Endothelial cell (in vitro differentiated cells): ENCODE measurements at places on chromosomes 5 and 9. TPM values are rescaled to one million over a fixed set of nuclear protein-coding genes. Genes with fewer than 3 reads are reported as not detected.
A peak's percentile ranks its signal among the peaks of the same experiment; 100 is the strongest.

GRCh38 chr5:83441747-83442146 lies 29.8 kb upstream of the VCAN start:
- no peak for DNase-seq

ZDHHC21 gene
- 16.5 TPM for total RNA-seq

DNA sequence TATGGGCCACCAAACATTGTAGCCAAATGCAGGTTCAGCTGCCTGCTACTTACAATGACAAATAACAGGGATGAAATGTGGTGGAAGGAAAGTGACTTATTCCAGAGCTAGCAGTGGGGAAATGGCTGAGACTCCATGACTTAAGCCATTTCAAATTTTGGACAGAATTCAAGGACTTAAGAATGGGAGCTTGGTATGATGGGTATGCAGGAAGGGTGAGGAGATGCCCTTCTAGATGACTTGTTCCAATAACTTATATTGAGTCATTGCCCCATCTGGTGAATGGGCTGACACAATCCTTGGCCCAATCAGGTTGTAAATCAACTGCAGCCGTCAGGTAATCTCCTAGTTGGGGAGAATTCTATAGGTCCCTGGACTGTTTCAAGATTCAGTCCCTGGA lies 230.7 kb upstream of the SGCD start:
- no peak for DNase-seq

- no peak for DNase-seq
These were observed 188.9 kb downstream of the SGCD start for GRCh38 chr5:156515803-156516360.

DNA sequence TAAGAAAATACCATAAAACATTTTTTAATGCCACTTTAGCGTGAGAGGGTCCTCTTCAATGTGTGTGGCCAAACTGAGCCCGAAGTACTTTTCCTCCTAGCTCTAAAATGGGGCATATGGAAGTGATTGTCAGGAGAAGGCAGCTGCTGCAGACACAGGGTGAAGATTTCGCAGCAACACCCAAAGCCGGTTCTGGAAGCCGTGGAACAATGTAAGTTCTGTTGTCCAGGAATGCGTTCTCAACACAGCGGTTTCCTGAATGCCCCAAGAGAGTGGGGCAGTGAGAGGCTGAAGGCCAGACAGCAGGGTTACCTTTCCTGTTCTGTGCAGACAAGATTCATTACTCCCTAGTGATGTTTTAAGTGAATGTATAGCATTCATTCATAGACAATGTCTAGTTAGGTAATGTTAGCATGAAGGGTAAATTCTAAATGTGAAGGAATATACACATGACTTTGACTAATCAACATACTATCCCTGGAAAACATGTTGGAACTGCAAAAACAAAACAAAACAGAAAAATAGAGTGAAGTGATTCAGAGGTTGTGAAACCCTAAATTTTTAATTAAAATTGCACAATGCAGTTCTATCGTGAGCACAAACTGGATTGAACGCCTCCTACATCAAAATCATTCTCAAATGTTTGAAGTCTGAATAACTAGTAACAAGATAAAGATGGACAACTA lies 197.0 kb upstream of the SEMA6A start:
- DNase-seq = peak; percentile 8

DNA sequence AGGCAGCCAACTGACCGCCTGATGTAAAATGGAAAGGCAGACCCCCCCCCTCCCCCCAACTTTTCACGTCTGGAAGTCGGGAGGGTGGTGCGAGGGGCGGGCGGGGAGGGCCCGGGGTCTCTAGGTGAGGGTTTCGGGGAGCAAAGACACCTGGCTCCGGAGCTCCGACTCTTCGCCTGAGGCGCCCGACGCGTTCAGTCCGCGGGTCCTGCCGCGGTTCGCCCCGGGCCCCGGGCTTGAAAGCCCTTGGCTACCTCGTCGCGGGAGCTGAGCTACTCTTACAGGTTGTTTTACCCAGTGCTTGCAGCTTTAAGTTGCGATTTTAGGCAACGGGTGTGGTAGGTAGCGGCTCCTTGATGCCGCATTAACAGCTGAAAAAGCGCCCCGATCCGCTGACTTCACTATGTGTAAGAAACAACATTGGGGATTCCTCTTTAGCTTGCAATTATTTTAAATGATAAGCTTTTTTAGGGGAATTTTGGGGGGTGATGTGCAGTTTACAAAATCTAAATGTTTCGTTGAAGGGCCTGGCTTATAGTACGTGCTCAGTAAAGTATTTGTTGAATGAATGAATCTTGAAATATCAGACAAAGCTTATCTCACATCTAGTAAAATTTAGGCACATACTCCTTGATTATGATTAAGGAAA lies 722 bp downstream of the CDC42SE2 start:
- peak; percentile 49 for DNase-seq

GRCh38 chr9:37105234-37105633 lies 15.1 kb upstream of the ZCCHC7 start:
- no peak for DNase-seq

GRCh38 chr5:168334280-168334679 lies 42.8 kb downstream of the WWC1 start:
- no peak for DNase-seq

DNA sequence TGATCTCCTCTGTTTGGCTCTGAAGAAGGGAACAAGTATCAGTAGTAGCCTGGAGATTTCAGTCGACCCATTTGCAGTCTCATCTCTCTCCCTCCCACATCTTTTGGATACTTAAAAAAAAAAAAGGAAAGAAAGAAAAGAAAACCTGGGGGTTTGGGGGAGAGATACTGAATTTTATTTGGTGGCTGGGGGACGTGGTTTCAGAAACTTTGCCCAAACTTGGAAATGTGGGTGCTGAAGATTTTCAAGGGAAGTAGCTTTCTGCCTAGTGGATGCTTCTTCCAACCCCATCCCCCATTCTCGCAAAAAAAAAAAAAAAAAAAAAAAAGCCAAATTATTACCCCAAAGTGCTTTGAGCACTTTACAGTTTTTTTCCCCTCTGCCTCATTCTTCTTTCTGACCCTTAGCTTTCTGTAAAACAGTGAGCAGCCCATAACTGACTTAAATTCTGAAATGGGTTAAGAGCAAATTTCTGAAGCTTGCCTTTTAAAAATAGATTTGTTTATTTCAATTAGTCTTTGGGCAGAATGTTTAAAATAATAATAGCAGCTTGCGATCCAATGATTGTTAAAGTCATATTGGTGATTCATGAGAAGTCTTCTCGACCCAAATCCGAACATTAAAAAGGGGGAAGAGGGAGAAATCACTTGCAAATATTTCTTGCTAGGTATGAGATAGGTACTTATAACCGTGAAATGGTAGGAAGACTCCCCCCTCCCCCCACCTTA lies 894 bp downstream of the FST start:
- no peak for DNase-seq

MLANA gene
- not detected for total RNA-seq

PITX1 gene
- 0.87 TPM for total RNA-seq

PPP3R2 gene
- total RNA-seq = 2.2 TPM

DNA sequence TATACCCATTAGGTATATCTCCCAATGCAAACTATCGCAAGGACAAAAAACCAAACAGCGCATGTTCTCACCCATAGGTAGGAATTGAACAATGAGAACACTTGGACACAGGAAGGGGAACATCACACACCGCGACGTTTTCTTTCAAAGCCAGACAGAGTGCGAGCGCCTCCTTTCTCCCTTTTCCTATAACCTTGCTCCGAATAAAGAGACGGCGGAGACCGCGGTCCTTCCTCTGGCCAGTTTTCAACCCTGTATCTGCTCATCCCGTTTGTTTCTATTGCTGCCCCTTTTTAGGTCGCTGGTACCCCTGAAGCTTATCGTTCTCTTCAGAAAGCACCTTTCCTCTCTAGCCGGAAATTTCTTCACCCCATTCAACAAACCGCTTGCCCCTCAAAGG lies 1.3 kb downstream of the LVRN start:
- DNase-seq = no peak

- DNase-seq = no peak
These were observed 68.4 kb downstream of the COL27A1 start for GRCh38 chr9:114223564-114224246.

GRCh38 chr5:58851571-58851970 lies 268.7 kb downstream of the RAB3C start:
- no peak for DNase-seq

- DNase-seq = no peak
These were observed 138.6 kb upstream of the RASA1 start for GRCh38 chr5:87129046-87129445.

DNA sequence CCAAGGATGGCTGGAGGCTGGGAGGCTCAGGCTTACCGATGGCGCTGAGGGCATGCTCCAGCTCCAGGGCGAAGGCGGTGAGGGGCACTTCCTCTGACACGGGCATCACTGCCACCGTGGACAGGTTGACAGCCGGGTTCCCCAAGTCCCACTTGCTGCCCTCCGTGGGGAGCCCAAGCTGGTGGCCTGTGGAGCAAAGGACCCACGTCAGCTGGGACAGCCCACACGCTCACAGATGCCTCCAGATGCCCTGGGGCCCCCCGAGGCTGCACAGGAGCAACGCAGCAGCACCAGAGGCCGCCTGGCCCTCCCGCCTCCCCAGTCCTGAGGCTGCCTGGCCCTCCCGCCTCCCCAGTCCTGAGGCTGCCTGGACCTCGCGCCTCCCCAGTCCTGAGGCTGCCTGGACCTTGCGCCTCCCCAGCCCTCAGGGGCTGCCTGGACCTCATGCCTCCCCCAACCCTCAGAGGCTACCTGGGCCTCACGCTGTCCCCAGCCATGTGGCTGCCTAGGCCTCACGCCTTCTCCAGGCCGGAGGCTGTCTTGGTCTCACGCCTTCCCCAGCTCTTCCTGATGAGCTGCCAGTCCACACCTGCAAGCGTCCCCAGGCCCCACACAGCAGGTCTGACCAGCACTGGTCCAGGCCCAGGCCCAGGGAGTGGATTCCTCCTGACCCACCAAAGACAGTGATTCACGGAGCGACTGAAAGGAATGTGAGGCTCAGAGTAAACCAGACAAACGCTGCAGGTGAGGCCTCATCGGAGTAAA lies 25.6 kb upstream of the NSMF start:
- DNase-seq = no peak

GRCh38 chr9:94817291-94818177 lies 91.0 kb downstream of the AOPEP start:
- DNase-seq = no peak

DNA sequence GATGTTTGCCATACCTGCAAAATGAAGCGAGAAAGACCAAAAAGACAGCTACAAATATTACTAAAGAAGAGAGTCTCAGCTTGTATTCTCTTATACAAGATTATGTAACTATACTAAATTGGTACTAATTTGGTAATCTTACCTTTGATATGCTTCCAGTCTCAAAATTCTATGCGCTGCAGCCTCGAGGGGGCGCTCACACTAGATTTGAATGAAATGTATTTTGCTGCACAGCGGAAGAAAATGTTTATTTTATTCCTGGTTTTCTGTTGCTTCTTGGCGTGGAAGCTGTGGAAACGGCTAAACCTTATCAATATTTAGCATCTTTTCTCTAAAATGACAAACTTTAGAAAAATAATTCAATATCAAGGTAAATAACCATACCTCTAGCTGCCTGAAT lies 267.0 kb upstream of the NUDT12 start:
- peak; percentile 37 for DNase-seq

DNA sequence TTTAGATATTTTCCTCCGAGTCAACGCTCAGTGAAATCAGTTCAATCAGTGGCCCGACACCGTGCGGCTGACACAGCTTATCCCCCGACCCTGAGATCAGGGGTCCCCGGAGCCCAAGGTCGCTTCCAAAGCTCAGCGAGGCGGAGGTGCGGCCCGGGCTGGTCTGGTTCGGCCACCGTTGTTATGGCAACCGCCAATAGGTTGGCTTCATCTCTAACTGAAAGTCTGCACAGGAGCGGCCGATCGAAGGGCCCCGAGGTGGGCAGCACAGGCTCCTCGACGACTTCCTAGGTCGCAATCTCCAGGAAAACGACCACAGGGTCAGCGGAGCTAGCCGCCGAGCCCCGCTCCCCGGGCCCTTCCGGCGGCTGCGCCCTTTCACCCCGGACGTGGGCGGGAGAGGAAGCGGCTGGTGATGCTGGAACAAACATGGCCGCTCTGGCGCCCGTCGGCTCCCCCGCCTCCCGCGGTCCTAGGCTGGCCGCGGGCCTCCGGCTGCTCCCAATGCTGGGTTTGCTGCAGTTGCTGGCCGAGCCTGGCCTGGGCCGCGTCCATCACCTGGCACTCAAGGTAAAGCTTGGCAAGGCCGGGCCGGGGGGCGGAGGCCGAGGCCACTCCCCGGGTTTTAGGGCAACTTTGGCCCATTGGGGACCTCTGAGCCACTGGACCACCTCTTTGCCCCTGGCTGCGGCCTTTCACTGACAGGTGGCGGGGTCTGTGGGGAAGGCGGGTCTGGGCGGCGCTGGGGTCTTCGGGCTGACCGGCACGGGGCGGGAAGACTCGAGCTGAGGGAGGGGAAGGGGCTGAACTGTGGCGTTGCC lies at the start of gene GPR107:
Gene GPR107 (plus strand): TSS at position 403 of the 821 bp plus-strand sequence. CDS start 27 bp downstream, at position 430.
- peak; percentile 76 for DNase-seq

- peak; percentile 5 for DNase-seq
These were observed 40.7 kb downstream of the TLR4 start for GRCh38 chr9:117744856-117745389.

- no peak for DNase-seq
These were observed 16.6 kb downstream of the PRDM9 start for GRCh38 chr5:23523998-23524397.

ELOVL7 gene
- total RNA-seq = 4.4 TPM

DNA sequence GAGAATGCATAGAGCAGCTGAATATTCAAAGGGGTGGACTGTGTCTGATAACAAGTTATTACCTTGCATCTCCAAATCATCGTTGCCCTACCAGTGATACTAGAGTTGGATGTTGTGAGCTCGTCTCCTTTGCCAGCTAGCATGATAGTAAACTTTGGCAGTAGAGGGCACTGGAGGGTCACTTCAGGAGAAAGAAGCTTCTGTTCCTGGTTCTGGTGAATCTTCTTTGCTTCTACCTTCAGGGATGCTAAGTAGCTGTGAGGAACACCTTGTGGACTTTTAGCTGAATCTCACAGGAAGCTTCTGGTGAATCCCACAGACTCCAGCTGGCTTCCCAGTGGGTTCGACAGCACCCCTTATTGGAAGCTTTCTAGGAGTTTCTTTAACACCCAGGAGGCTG lies 626.6 kb upstream of the SGCD start:
- peak; percentile 11 for DNase-seq

DNA sequence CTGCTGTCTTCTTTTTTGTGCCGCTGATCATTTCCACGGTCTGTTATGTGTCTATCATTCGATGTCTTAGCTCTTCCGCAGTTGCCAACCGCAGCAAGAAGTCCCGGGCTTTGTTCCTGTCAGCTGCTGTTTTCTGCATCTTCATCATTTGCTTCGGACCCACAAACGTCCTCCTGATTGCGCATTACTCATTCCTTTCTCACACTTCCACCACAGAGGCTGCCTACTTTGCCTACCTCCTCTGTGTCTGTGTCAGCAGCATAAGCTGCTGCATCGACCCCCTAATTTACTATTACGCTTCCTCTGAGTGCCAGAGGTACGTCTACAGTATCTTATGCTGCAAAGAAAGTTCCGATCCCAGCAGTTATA lies 17.1 kb downstream of the F2R start:
- no peak for DNase-seq

- peak; percentile 86 for DNase-seq
These were observed 2.9 kb upstream of the FOXD1 start for GRCh38 chr5:73451224-73452130.

DNA sequence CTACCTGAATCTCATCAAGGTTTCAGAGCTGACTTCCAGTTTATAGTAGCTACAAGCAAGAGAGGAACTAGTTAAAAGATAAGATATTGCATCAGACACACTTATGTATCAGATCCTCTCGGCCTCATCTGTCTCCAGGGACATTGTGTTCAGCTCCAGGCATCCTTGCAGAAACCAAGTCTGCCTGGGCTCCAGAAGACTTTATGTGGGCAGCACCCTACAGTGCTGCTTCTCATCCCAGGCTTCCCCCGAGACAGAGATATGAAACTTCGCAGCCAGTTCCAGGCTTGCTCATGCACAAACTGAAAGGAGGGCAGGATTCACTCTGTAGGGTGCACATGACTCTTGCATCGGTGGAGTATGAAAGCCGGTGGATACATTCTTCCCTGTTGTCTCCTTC lies 33.9 kb upstream of the FOXB2 start:
- DNase-seq = no peak
